ENCODE measurements at places on chromosomes 2 and 18. TPM values are rescaled to one million over a fixed set of nuclear protein-coding genes. Genes with fewer than 3 reads are reported as not detected.

MRO gene
- total RNA-seq: not detected

SPIRE1 gene
- total RNA-seq: 2.2 TPM

IL36B gene
- not detected for total RNA-seq

GNAL gene
- total RNA-seq: 1.1 TPM

POTEI gene
- not detected for total RNA-seq

All from naive thymus-derived CD8-positive, alpha-beta T cell (primary cell).